Activated T-cell treated with anti-CD3 and anti-CD28 coated beads, Interleukin-2, amount 50 U/mL, for 24 hours (primary cell): ENCODE measurements at places on chromosomes 7 and 10.
A peak's percentile ranks its signal among the peaks of the same experiment; 100 is the strongest.

- no peak for DNase-seq
These were observed 24.0 kb downstream of the VOPP1 start for GRCh38 chr7:55548295-55548731.

DNA sequence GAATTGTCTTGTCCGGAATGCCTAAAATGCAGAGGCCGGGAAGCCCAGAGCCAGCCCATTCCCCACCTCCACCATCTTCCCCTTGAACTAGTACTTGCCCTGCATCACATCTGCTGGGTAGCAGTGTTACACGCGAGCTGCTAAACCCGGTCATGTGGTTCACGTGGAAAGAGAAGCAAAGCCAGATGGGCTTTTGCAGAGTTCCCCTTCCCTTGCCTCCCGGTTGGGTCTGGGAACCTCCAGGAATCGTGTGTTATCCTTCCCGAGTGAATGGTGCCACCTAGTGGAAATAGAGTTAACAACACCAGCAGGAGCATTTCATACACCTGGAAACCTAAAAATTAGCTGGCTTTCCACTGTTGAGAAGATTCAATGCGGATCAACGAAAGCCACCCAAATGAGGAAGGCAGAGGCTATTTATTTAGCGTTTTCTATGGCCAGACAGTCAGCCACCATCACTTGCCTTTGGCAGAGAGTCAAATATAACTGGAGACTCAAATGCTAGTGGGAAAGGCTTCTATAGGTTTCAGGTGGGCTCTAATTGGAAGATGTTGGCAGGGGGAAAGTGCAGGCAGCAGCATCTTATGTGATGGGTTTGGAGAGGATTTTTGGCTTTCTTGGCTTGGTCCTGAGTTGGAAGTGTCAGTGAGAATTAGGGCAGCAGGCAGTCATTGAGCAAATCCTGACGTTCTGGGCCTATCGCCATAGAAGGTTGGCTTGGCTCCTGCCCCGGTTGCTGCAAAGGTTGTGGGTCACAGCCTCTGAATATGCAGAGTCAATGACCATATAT lies 12.9 kb upstream of the DENND2A start:
- DNase-seq = peak; percentile 61

DNA sequence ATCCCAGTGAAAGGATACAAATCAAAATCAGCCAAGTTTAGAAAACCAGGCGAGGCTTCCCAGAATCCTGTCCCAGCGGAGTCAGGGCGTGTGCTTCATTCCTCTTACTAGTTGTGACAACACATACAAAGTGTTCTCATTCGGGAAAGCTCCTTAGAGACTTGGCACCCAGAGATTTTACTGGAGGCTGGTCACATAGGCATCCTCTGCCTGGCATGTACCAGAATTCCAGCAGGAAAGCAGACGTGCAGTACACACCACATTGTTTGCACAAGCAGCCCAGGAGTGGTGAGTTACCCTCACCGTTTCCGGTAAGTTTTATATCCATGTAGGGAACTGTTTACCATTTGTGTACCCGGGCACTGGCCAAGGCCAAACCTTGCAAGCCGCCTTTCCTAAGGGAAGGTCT lies 34.9 kb downstream of the MMRN2 start:
- DNase-seq = no peak

DNA sequence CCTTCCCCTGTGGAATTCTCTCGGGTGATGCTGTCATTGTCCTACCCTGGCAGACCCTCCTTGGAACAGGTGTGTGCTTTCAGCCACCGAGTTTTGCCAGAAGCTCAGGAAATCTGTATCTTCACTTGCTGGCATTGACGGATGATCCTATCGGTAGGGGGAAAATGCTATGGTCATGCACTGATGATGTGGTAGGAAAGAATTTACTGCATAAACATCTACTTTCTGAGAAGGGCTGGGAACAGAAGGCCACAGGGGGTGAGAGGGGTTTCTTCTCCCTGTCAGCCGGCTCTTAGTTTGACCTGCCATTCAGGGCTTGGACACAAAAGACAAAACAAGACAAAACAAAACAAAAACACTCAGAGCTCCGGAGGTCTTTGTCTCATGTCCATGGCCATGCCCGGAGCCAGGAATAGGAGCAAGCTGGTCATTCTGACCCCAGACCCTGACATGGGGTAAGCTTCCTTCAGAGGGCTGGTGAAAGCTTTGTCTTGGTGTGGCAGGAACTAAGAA lies 43.6 kb upstream of the CARD11 start:
- no peak for DNase-seq

GRCh38 chr10:3932597-3933375 lies 147.8 kb upstream of the KLF6 start:
- DNase-seq = no peak

GRCh38 chr10:132374176-132374575 lies 22.8 kb upstream of the PWWP2B start:
- no peak for DNase-seq

GRCh38 chr10:111515264-111515663 lies 438.4 kb downstream of the ADRA2A start:
- no peak for DNase-seq

GRCh38 chr7:17661982-17662585 lies 278.2 kb downstream of the SNX13 start:
- DNase-seq = no peak

GRCh38 chr7:100673942-100674410 lies 436 bp downstream of the GNB2 start:
- DNase-seq = no peak

DNA sequence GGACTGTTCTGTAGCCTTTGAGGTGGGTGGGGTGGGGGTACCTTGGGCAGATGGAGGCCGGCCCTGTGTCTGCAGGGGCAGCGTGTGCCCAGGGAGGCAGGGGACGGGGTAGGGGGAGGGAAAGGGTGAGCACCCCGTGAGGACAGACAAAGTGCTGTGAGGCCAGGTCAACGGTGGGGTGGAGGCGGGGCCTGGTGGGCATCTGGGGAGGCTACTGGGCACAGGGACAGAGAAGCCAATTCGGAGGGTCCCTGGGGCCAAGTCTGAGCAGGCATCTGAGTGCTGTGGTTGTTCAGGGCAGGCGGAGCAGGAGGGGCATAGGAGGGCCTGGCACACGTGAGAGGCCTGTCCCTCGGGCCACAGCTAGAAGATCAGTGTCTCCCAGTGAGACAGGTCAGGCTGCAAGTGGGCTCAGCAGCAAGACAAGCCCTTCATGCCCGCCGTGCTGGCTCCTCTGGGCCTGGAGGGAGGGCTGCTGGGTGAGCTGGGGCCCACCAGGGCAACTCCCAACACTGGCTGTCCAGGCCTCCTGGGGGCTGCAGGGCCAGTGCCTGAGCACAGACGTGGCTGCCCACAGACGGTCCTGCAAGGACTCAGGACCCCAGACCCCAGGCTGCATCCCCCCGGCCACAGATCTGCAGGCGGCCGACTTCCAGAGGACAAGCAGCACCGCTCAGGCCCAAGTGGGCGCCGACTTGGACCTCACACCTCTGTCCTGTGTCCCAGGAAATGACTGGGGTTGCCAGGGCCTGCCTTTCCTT lies 26.4 kb upstream of the KNDC1 start:
- peak; percentile 20 for DNase-seq

DNA sequence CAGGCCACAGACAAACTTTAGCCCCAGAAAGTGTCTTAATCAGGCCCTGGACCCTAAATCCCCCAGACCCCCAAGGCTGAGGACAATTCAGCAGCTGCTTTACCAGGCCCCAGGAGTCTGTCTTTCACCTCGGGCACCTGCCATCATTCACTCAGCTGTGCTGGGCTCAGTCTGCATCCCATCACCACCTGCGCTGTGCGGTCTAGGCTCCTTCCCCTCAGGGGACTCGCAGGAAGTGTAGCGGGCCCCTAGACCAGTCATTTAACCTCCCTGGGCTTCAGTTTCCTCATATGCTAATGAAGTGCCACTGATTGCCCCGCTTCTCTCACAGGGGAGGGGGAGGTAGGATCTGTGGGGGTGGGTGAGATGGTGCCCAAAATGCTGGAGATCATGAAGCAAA lies 76.4 kb upstream of the ZMIZ1 start:
- DNase-seq = no peak

- no peak for DNase-seq
These were observed 1.6 kb upstream of the PPA1 start for GRCh38 chr10:70234668-70235447.

DNA sequence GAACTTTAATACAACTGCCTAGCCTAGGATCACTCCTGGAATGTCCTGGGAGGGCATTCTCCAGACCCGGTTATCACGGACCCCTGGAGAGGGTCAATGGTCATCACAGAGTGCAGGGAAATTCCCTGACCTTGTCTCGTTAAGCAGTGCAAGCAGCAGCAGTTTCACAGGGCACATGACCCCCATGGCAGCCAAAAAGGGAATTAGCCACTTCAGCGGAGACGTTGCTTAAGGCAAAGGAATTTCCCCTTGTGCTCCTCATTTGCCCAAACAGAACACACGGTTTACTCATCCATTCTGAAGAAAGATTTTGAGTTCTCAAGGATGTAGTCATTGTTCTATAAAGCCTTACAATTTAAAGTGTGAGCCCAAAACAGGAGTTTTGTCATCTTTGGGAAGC lies 260.3 kb downstream of the SNX13 start:
- no peak for DNase-seq

DNA sequence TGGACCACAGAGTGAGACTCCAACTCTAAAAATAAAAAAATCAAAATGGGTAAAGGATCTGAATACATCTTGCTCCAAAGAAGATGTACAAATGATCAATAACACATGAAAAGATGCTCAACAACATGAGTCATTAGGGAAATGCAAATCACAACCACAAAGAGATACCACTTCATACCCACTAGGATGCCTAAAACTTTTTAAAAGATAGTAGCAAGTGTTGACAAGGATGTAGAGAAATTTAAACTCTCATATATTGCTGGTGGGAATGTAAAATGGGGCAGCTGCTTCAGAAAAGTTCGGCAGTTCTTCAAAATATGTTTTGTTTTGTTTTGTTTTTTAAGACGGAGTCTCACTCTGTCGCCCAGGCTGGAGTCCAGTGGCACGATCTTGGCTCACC lies 45.7 kb upstream of the GTF2IRD1 start:
- no peak for DNase-seq

DNA sequence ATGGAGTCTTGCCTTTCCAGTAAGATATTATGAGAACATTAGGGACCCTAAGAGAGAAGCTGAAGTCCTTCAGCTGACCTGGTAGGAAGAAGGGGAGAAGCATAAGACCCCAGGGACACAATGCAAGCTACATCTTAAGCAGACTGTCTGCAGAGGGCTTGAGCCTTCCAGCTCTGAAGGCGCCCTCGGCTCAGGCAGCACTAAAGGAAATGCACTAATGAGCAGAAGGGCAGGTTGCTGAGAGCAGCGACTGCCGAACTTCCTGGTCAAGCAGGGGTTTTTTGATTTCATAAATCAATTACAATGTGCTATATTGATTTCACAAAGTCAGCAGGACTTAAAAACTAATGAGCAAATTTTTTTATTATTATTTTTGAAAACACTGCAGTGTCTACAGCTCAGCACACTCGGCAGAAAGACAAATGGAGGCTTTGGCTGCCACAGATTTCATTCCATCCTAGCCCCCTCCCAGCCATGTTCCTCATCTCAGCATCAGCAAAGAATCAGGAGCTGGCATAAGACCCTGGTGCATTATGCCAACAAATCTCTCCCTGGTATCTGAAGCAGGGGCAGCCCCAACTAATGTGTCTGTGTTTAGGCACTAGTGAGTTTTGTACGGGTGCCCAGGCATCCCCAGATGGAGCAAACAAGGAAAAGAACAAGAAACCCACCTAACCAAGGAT lies 57.1 kb downstream of the LRRTM3 start:
- DNase-seq = no peak

DNA sequence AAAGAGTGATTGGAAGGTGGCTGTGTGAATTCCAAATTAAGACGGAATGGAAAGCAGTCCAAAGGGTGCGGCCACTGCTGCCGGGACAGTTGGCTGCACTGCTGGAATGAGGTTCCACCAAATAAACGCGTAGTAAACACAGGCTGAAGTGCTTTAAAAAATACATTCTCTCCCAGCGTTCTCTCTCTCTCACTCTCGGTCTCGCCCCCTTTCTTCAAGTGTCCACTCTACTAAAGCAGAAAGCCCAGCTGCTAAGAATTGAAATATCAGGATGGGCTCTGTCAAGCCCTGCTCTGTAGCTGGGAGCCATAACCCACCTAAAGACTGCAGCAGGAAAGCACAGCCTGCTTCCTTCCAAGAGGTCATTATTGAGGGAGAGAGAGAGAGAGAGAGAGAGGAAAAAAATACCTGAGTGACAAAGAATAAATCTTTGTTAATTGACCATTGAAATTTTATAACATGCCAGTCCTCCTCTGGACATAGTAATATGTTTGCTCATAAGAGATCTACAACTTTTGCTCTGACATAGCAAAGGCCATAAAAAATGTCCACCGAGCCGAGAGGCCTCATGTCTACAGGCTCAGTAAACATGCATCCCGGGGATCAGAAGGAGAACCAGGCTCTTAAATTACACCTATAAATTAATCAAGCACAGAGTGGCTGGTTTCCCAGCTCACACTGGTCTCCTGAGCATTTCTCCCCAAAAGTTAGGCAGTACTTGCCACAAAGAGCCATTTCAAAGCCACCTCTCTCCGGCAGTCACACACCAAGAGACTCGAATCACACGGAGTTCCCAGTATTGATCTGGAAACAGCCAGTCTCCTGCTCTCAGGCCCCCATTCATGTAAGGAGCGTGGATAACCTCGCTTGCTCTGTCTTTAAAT lies 72.8 kb downstream of the FGFR2 start:
- DNase-seq = no peak

GRCh38 chr10:15624401-15625196 lies 95.1 kb downstream of the ITGA8 start:
- DNase-seq = no peak

DNA sequence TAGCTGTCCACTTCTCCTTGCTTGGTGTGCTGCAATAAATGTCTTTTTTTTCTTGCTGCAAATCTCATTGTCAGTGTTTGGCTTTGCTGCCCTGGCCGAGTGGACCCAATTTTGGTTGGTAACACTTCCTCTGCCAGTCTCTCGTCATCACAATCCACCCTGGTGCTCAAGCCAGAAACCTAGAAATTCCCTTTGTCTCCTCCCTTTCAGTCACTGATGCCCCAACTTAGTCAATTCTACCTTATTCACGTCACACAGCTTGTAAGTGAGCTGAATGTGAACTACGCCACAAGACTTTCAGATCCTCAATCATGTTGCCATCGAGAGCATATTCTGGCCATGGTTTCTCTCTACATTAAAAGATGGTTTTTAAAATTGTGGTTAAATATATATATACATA lies 13.0 kb upstream of the FRA10AC1 start:
- no peak for DNase-seq

- DNase-seq = no peak
These were observed 9.6 kb downstream of the CCL26 start for GRCh38 chr7:75762350-75762917.

- no peak for DNase-seq
These were observed 145.0 kb downstream of the PTPN20 start for GRCh38 chr10:47056247-47056510.

DNA sequence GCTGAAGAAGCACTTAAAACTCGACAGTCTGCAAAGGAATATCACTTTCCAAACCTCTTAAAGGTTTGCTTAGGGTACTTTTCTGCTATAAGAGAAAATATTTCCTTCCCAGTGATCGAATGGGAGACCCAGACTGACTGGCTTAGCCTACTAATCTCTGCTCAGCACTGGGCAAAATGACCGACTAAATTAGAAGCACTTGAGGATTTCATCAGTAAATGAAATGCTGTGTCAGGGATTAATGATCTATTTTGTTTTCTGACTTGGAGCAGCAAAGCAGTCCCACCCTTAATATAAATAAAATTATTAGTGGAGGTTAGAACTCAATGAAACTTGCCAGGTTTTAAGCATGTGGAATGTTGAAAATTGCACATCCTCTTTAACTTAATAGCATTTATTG lies 411.6 kb downstream of the NEBL start:
- no peak for DNase-seq

- DNase-seq = no peak
These were observed 27.3 kb upstream of the FAM20C start for GRCh38 chr7:164882-165660.

GRCh38 chr10:106341356-106341755 lies 823.1 kb downstream of the SORCS1 start:
- DNase-seq = no peak
